ENCODE measurements at places on chromosomes 6 and 20.

- DNase-seq: no peak
Observed at GRCh38 chr20:63215101-63216040, 560 bp downstream of the YTHDF1 start.

GRCh38 chr6:116201538-116201937, 52.3 kb downstream of the TSPYL4 start:
- DNase-seq: no peak

DNA sequence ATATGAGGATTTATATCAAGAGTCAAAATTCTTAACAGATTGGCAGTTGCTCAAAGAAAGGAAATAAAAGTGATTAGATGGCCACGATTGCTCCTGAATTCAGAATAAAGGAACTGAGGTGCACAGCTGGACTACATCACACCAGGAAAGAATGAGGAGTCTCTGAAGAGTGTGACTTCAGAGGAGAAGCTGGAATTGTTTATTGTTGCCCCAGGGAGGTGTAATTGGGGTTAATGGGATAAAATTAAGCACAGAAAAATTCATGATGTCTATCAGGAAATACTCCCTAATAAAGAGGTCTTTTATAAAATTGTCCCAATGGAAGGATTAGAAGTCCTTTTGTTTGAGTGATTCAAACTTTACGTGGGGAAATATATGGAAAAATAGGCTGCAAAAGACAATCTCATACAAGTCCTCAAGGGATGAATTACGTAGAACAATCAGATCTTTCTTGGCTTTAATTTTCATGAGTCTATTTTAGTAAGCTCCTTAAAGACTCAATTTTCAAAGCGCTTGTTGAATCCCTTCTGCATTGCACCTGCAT, 208.6 kb upstream of the RNF217 start:
- no peak for DNase-seq

GRCh38 chr6:18179770-18180356, 24.6 kb downstream of the KDM1B start:
- DNase-seq: no peak

GRCh38 chr6:149130508-149130907, 187.0 kb upstream of the TAB2 start:
- no peak for DNase-seq

GRCh38 chr20:53767206-53767930, 173.7 kb upstream of the ZNF217 start:
- DNase-seq: no peak

DNA sequence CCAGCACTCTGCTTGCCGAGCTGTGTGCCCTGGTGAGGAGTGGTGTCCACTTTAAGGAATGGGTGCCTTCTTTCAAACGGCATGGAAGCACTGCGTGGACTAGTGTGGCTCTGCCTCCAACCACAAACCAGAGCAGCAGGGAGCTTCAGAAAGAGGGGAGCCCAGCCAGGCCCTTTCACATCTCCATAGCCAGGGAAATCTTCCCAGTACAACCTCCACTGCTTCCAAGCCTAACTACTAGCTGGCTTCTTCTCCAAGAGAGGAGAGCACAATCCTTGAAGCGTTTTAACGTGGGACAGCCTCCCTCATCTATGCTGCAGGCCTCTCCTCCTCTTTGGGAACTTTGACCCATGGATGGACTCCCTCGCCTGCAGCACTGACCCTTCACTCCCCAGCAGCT, 26.7 kb downstream of the TNXB start:
- peak; percentile 72 for DNase-seq

DNA sequence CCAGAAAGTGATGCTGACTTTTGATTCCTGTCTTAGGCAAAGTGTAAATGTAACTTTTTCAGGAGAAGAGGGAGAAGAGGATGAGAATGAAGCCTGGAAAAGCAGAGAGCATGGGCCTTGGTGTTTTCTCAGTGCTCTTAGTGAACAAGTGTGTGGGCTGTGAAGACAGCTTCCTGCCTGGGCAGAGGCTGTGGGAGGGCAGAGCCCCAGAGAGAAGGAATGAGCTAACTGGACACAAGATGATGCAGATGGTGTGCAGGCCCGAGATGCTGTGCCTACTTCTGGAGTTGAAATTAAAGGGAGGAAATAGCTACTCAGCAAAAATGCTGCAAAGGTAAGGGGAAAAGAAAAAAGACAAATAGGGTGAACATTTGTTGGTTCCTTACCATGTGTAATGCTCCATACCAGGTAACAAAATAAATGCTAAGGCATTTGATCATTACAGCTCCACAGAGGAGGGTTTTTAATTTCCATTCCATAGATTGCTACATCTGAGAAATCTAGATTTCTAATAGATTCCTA, 87.0 kb upstream of the CEP162 start:
- no peak for DNase-seq

- no peak for DNase-seq
Observed at GRCh38 chr6:159093609-159094443, 49.0 kb upstream of the TAGAP start.

DNA sequence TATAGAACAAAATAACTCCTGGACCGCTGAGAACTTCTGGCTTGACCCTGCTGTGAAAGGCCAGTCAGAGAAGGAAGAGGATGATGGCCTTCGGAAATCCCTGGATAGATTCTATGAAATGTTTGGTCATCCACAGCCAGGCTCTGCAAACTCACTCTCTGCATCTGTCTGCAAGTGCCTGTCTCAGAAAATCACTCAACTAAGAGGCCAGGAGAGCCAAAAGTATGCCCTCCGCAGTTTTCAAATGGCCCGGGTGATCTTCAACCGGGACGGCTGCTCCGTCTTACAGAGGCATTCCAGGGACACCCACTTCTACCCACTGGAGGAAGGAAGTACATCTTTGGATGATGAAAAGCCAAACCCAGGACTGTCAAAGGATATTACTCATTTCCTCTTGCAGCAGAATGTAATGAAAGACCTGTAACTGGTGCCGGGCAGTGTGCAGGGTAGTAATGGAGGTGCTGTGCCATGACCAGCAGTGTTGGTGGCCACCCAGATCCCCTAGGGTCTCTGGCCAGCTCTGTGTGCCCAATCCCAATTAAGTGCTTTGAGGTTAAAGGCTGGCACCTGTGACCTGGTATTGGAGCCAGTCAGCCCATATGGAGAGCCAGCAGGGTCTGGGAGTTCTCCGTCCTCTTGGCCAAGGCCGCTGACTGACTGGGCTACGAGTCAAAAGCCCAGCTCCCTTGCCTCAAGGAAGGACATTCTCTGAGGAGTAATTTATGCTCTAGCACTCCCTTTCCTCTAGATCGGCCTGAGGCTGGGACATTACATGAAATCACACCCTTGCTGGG, 87.1 kb downstream of the TRMT6 start:
- no peak for DNase-seq

GRCh38 chr20:49278818-49279676, 1.2 kb upstream of the ZNFX1 start:
- DNase-seq: no peak

DNA sequence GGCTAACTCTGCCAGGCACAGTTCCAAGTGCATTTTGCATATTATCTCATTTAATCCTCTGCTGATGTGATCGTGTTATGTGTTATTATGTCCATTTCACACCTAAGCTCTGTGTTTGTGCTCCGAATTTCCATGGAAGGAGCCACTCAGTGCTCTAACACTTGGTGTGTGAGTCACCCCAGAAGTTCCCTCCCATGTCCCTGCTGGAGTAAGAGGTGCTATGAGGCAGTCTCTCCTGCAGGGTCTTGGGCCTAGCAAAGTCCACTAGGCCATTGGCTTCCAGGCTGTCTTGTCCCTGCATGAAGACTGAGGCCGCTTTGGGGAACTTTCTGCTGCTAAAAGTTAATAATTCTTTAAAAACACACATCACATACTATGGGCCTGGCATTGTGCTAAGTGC, 405.9 kb upstream of the SULF2 start:
- DNase-seq: no peak
